ENCODE measurements at places on chromosomes 11 and 22.

DNA sequence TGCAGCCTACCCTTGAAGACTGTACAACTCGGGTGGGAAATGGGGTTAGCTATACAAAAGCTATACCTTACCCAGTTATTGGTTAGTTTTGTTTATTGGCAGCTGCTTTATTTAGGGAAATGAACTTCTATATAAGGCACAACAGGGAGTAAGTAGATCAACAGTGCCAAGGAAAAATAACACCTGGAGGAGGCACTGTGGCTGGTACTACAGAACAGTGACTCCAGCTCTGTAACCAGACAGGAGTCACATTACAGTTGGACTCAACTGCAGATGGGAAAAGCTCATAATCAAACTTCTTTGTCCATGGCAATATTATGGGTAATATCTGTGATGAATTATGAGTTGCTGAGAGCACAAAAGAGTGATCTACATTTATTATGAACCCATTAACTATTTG lies 14.0 kb downstream of the P4HA3 start:
- no peak for DNase-seq

DNA sequence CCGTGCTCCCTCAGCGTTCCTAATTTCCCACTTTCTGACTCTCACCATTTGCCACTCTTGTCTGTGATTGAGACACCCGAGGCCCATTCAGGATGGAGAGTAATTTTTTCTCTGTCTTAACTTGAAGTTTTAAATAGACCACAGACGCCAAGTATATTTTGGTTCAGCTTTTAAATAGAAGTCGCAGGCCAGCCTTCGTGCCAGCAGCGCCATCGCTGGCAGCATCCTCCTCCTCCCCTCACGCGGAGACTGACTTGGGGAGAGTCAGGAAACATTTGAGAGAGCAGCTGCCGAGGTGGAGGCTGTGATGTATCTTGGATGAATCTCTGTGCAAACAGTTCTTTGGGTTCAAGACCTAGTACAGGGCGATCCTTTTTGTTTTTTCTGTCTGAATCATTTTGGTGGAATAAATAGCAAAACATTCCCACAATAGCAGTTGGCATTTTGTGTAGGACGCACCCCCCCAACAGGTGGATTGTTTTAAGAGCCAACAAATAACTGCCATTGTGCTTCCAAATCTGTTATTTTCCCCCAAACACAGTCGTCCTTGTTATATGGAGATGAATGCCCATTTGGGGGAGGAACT lies 889 bp upstream of the DMC1 start:
- DNase-seq, result peak; percentile 1

- DNase-seq, result no peak
These were observed 38.1 kb upstream of the POU2AF1 start for GRCh38 chr11:111417011-111417765.

DNA sequence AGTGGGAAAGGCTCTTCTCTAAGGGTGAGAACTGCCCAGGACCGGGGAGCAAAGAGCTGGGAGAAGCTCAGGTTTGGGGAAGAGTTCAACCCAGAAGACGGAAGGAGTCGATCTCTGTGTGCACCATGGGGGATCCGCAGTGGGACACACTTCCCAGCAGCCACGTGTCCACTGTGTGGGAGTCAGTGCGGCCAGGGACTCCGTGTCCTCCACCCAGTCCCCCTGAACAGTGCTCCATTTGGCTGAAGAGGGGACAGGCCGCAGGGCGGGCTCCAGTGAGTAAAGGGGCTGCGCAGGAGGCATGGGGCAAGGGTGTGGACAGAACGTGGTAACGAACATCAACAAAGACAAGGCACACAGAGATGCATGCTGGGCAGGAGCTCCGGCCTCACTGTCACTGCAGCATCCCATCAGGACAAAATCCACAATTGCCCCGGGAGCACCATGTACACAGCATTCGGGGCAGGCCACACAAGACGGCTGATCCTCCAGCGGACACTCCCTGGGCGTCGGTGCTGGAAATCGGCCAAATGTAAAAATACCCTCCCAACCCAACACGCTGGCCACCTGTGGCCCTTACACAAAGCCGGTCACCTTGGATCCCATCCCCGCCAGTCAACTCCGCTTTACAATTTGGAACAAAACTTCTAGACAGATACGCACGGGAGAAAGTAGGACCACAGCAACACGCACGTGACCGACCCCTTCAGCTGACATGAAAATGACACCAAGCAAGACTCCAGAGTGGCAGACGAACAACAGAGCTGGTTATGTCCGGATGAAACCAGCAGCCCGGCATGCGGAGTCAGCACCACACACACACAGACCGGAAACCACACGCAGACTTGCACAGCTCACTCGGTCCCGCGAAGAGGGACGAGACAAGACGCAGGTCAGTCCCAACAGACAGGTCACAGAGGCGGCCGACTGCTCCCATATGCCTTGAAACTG lies 366.8 kb downstream of the SHANK2 start:
- DNase-seq, result no peak

DNA sequence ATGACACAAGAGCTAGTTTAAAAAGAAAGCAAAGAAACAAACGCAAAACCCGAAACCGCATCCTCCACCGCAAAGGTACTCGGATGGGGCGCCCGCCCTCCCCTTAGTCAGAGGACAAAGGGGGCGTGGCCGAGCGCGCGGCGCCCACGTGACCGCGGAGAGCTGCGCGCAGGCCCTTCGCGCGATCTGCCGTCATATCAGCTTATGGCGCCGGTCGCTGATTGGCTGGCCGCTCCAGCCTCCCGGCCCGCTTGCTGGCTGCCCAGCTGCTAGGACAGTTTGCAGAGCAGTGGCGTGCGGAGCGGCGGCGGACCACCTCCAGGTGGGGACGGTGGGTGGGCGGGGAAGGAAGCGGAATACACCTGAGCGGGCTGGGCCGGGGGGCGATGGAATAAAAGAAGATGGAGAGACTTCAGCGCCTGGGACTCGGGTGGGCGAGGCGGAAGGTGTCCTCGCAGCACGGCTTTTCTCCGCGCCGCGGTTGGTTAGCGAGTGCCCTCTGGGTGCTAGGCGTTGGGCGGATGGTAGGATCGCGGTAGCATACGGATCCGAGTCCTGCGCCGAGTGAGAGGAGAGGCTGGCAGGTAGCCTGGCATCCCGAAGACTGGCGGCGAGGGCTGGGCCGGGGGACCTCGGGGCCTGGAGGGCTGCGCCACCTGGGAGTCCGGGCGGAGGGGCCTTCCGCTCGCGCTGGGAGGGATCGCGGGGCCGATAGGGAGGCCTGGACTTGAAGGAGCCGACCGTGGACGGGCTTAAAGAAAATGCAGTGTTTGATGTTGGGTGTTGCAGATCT lies at the start of gene SC5D:
TSS of gene SC5D (plus strand) at position 277 of the 793 bp plus-strand sequence. CDS start 10,605 bp downstream, outside the sequence.
- peak; percentile 89 for DNase-seq

- no peak for DNase-seq
These were observed 187.9 kb upstream of the LARGE1 start for GRCh38 chr22:34108168-34108567.

GRCh38 chr22:39382410-39382809 lies 17.2 kb upstream of the TAB1 start:
- DNase-seq, result no peak

Data from activated CD4-positive, CD25-positive, alpha-beta regulatory T cell treated with anti-CD3 and anti-CD28 coated beads, Interleukin-2, amount 50 U/mL, for 16 hours (primary cell).